ENCODE measurements at places on chromosomes 5 and 9. TPM values are rescaled to one million over a fixed set of nuclear protein-coding genes. Genes with fewer than 3 reads are reported as not detected.

GRCh38 chr9:112278152-112278551 lies 55.3 kb downstream of the PTBP3 start:
- no peak for DNase-seq

- no peak for DNase-seq
These were observed 36.4 kb downstream of the GGTA1 start for GRCh38 chr9:121463026-121463807.

- DNase-seq, result no peak
These were observed 30.0 kb downstream of the S1PR3 start for GRCh38 chr9:89021154-89021803.

GRCh38 chr9:136137321-136138265 lies 18.9 kb upstream of the TMEM250 start:
- DNase-seq, result no peak

DNA sequence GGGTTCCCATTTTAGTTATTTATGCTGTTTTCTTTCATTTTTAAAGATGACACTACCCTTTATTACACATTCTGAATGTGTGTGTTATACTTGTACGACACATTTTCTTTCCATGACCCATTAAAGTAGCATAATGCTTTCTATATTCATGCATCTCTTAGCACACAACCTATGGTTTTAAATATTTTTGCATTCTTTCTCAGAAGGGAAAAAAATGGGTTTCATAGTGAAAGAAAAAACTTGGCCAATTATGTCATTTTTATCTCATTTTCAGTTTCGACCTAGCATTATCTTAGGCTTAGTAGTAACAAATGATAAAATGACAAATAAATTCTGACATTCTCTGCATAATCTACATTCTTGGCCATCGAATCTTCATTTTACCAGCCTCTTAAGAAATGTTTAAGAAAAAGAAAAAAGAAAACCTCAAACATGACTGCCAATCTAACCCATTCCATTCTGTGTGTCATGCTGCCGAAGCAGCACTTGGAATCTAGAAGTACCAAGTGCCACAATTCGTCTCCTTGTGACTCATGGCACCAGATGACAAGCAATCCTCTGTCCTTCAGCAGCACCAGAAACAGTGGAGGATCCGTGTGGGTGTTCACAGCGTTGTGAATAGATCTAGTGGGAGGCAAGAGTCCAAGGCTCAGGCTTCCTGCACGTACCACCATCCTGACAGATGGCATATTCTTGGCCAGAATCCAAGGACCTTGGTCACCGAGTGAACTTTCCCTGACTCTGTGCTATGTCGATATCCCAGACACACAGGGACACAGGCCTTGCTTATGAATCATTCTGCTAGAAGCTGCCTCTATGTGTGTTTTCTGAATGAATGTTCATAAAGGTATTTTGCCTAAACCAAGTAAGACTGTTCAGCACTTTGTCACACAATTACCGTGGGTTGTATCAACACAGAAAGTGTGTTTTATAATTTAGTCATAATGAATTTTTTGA lies 502.7 kb downstream of the NR2F1-AS1 start:
- DNase-seq, result no peak

GRCh38 chr9:127865645-127866464 lies 11.4 kb upstream of the ENG start:
- DNase-seq, result no peak

CATSPER3 gene
- polyA plus RNA-seq, result 0.89 TPM

PALM2AKAP2 gene
- 8.9 TPM for polyA plus RNA-seq

FAM114A2 gene
- 39.1 TPM for polyA plus RNA-seq

HTR4 gene
- 0.11 TPM for polyA plus RNA-seq
